Glomerular endothelial cell (primary cell): ENCODE measurements at places on chromosomes 6 and 20. TPM values are rescaled to one million over a fixed set of nuclear protein-coding genes. Genes with fewer than 3 reads are reported as not detected.

HMGCLL1 gene
- total RNA-seq = not detected in 2 replicates

MATN4 gene
- total RNA-seq = not detected in 2 replicates

PPP1R16B gene
- 56.4 and 132 TPM in 2 replicates for total RNA-seq

BPIFA1 gene
- total RNA-seq = not detected in 2 replicates

MAS1 gene
- not detected in 2 replicates for total RNA-seq

NRN1 gene
- 28.3 and 34.5 TPM in 2 replicates for total RNA-seq

GUCA1A gene
- total RNA-seq = 0.35 TPM in 1 of 2 replicates, not detected in the other

SIRPG gene
- total RNA-seq = not detected in 2 replicates

ZNF831 gene
- not detected in 2 replicates for total RNA-seq

PLCB4 gene
- total RNA-seq = 4.3 and 5.9 TPM in 2 replicates

MOG gene
- not detected in 2 replicates for total RNA-seq

LYRM4 gene
- 22.6 and 26.1 TPM in 2 replicates for total RNA-seq

ISM1 gene
- 0.29 and 1.3 TPM in 2 replicates for total RNA-seq

FNDC1 gene
- 0.06 TPM in 1 of 2 replicates, not detected in the other for total RNA-seq

CALHM4 gene
- not detected in 2 replicates for total RNA-seq

VGLL2 gene
- total RNA-seq = not detected in 2 replicates

HLA-DRA gene
- total RNA-seq = 0.41 TPM in 1 of 2 replicates, not detected in the other

C20orf173 gene
- not detected in 2 replicates for total RNA-seq

WFDC10B gene
- total RNA-seq = not detected in 2 replicates

BMP7 gene
- total RNA-seq = 3.6 TPM in 1 of 2 replicates, not detected in the other

FLOT1 gene
- total RNA-seq = 105 and 120 TPM in 2 replicates

BACH2 gene
- total RNA-seq = 0.87 and 1.2 TPM in 2 replicates

JPH2 gene
- total RNA-seq = 0.58 and 1.5 TPM in 2 replicates

NR2E1 gene
- not detected in 2 replicates for total RNA-seq

MAVS gene
- total RNA-seq = 38.3 and 51.7 TPM in 2 replicates
